ENCODE measurements at places on chromosomes 11 and 22.

GRCh38 chr11:13917904-13918303 is 44.6 kb upstream of the SPON1 start:
- DNase-seq, result no peak

GRCh38 chr22:27372969-27373670 is 428.4 kb downstream of the MN1 start:
- DNase-seq, result no peak

DNA sequence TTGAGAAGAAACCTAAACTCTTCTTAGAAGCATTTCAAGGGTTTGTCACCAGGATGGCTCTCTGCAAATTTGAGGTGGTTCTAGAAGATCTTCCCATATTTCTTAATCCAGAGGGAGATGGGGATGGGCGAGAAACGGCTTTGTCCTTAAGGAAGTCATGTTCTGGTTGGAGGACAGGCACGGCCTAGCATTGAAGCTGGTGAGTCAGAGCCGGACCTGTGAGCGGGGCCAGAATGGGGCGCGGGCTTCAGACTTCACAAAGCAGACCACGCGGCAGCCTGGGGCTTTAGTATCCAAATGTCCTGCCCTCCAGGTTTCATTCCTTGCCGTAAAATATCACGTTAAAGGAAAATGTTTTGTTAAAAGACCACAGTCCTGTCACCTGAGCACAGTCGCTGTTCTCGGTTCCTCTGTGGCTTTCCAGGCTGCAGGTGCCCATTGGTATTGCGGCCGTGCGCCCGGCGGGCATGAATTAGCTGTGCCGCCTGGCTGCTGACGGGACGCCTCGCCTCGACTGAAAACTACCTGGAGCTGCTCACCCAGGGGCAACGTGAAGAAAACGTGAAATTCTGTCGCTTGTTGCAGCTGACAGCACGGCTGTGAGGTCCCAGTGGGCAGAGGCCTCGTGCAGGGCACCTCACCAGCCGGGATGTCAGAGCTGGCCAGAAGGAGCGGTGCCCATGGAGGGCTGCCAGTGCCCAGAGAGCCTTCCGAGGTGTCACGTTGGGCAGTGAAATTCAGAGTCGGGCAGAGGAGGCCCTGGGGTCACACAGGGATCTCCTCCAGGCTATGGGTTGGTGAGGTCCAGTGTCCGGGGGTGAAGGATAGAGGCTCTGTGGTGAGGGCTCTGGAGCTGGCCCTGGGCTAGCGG is 59.0 kb downstream of the LRP5 start:
- no peak for DNase-seq

DNA sequence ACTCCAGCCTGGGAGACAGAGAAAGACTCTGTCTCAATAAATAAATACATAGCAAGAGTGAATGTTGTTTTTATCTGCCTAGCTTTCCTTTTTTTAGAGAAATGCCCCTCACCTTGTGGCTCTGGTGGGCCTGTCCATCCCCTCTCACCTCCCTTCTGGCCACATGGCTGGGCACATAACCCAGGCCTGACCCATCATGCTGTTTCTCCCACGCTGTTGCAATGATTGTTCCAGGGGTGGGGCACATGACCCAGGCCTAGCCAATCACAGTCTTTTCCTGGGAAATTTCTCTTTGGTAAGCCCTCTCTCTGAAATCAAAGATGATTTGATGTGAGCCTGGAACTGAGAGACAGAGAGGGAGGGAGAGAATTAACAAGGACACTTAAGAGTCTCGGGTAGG is 5.5 kb upstream of the CYTH4 start:
- DNase-seq, result no peak

DNA sequence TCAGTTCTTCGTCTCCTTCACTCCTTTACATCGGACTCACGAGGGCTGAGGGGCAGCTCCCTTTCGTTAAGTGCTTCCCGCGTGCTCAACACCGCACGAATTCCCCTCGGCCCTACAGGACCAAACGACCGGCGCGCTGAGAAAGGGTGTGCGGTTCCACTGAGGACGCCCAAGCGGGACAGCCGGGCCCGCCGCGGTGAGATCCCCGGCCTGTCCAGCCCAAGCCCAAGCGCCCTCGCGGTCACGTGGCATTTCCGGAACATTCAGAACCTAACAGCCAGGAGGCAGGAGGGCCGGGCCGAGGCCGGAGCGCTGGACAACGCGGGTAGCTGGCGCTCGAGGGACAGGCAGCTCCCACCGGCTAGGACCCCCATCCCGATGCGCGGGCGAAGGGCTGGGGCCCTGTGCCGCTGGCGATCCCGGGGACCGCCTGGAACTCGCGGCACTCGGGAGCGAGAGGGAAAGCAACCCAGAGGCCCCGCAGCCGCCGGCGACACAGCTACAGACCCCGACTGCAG is 737 bp upstream of the STIP1 start:
- no peak for DNase-seq
